ENCODE measurements at places on chromosomes 7 and 10.
A peak's percentile ranks its signal among the peaks of the same experiment; 100 is the strongest.

DNA sequence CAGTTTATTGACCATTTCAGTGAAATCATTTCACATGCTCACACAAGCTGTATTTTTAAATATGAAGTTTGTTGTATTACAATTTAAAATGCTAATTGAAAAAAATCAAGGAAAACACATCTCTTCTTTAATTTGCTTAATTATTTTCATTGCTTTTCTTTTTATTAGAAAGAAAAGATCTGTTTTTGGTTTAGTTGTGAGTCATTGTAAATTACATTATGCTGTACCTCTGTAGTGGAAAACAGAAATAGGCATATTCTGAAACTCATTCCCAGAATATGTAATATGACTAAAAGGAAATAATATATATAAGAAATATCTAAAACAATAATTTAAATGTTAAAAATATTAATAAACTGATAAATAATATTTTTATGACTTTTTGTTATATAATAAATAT is 161.9 kb downstream of the HGF start:
- DNase-seq = no peak

GRCh38 chr10:104601166-104601565 is 39.9 kb upstream of the SORCS3 start:
- no peak for DNase-seq

DNA sequence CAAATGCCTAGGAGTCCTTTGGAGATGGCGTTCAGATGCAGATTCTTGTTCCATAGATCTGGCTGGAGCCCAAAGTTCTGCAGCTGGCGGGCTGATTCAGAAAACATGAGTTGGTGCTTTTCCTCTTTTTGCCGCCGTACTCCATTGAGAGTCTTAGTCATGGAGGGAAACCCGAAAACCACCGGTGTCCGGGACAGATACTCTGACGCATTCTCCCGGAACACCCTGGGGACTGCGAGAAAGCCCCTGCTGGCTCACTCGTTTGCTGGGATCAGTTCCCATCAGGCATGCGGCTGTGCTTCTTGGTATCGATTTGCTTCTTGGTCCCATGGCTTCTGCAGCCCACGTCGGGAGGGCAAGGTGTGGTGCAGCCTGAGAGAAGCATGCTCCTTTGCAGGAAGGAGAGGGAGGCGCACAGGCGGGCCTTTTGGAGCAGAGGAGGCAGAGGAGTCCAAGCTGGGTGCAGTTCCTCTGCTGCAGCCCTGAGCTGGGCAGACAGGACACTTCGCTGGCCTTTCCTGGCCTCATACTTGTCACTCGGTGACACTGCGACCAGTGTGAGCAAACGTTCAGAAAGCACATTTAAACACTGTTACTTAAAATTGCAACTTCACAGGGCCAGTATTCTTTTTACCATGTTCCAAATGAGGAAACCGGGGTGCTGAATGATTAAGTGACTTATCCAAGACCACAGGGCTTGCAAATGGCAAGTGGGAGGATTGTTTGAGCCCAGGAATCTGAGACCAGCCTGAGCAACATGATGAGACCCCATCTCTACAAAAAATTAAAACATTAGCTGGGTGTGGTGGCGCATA is 30.6 kb upstream of the PFKFB3 start:
- peak; percentile 4 for DNase-seq

DNA sequence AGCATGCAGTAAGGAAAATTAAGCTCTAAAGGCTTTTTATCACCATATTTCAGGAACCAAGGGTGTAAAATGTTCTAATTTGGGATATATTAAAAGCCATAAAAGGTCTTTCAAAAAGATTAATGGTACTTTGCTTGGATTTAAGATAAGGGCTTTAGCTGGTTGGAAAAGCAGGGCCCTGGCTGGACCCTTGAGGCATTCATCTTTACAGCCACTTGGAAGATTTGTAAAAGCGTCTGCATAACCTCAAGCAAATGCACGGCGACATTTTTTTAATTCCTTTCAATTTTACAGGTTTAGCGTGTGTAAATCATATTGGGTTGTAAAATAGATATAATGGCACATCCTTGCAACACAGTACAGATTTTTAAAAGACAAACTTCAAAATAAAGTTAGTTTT is 27.2 kb downstream of the FAM204A start:
- DNase-seq = no peak

DNA sequence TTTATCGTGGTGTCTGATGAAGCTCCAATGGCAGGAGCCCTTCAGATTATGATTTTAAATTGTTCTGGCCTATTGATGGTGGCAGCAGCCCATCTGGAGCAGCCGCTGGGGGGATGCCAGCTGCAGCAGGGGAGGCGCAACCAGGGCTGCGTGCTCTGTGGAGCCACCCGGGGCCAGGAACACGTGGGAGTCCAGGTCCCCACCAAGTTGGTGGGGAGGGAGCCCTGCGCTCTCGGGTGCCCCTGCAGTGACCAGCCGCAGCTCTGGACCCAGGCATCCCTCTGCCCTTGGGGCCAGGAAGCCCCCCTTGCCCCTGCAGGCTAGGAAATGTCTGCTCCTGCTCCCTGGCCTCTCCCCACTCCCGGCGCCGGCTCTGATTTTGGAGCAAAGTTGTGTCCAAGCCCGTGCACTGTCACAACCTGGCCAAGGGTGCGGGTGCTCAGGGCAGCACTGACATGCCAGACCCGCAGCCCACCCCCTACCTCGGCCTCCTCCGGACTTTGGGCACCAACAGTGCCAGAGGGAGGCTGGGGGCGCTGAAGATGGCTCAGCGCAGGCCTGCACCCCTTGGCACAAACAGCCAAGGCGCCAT is 147.2 kb upstream of the ADO start:
- no peak for DNase-seq

DNA sequence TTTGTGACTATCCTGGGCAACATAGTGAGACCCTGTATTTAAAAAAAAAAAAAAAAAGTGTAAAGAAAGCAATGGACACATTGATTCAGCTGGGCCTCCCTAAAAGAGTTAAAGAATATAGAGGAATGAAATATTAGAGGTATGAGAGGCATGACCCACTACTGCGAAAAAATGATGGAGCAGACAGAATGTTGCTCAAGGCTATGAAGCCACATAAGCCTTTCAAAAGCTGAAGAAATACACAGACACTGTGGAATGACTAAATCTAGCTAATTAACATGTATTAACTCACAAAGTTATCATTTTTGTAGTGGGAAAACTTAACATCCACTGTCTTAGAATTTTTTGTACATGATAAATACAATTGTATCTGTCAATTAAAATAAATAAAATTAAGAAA is 107.3 kb downstream of the HGF start:
- DNase-seq = no peak
